ENCODE measurements at places on chromosomes 1 and 21. TPM values are rescaled to one million over a fixed set of nuclear protein-coding genes. Genes with fewer than 3 reads are reported as not detected.

The CNIH3 gene
- 1.1 TPM for total RNA-seq

The IFNLR1 gene
- 2.0 TPM for total RNA-seq

DNA sequence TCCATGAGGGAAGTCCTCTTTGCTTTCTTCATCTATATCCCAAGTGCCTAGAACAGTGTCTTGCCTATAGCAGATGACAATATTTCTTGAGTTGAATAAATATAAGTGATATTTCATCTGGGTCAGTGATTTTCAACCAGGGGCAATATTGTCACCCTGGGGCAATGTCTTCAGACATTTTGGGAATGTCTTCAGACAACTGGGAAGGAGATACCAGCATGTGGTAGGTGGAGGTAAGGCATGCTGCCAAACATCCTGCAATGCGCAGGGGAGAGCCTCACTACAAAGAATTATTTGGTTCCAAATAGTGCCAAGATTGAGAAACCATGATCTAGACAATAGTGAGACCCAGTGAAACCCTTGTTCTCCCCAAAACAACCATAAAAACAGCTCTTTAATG is 54.7 kb downstream of the C1orf94 start:
- no peak for DNase-seq
- no peak overlapping the region for H3K4me3 ChIP-seq
- no peaks in the 10 kb centered on the region for H3K4me1 ChIP-seq
- H3K36me3 ChIP-seq, result no peaks in the 10 kb centered on the region

- no peaks in the 10 kb centered on the region for H3K36me3 ChIP-seq
- H3K27ac ChIP-seq, result peak overlapping the region; percentile 98
- H3K4me3 ChIP-seq, result peak overlapping the region; percentile 42
- peaks cover 51% of the 10 kb centered on the region for H3K27me3 ChIP-seq
Measured at GRCh38 chr1:3313576-3313950, 140.9 kb upstream of the ARHGEF16 start.
